RWPE2 (cell line): ENCODE measurements at places on chromosomes 2 and 18.

DNA sequence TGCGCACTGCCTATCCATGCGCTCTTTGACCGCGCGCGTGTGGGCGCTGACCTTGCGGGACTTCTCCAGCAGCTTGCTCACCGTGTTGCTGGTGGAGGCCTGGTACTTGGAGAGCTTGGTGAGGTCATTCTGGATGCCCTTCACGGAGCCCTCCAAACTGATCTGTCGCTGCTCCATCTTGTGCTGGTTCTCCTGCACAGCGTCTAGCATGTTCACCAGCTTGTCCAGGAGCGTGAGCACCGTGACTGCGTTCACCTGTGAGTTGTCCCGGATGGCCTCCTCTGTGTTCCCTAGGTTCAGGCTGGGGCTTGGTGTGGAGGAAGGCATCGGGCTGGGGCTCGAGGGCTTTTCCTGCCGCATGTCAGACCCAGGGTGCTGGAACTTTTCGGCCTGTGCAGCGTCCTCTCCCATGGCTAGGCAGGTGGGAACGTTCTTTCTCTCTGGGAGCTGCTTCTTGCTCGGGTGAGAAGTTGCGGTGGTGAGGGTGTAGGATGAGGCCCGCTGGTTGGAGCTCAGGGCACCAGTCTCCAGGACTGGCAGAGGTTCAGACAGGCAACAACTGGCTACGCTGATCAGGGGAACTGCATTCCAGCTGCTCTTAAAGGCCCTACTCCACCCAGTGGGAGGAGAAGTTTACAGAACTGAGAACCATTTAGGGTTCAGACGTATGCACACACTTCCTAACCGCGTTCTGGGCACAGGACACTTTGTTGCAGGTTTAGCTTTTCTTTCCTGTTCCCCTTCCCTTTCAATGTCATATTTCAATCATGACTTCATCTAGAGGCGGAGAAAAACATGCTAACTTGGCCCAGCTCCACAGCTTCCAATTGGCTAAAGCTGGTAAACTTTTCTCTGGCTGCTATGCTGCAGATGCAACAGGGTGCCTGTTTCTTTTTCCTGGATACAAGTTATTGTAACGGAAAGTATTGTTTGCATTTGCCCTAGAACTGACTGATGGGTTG, at the start of gene CAVIN2:
Gene CAVIN2, minus strand, starts transcription at position 574 of the 962 bp plus-strand sequence. Its CDS starts 163 bp downstream, at position 411.
- peak; percentile 76 for DNase-seq
- peaks cover 30% of the 10 kb centered on the region for H3K36me3 ChIP-seq
- peak within 1 kb of the TSS; percentile 44 for H3K4me3 ChIP-seq
- peak within 1 kb of the TSS; percentile 87 for H3K27ac ChIP-seq
- H3K27me3 ChIP-seq = no peaks in the 10 kb centered on the region
- H3K4me1 ChIP-seq = peaks cover 21% of the 10 kb centered on the region

- H3K36me3 ChIP-seq = no peaks in the 10 kb centered on the region
- no peaks in the 10 kb centered on the region for H3K4me1 ChIP-seq
- DNase-seq = no peak
- H3K27ac ChIP-seq = no peak overlapping the region
- peaks cover 3% of the 10 kb centered on the region for H3K27me3 ChIP-seq
These were observed 40.0 kb upstream of the LRP1B start for GRCh38 chr2:142170847-142171246.

- DNase-seq = no peak
- no peak overlapping the region for H3K27ac ChIP-seq
- no peaks in the 10 kb centered on the region for H3K4me1 ChIP-seq
- no peaks in the 10 kb centered on the region for H3K36me3 ChIP-seq
These were observed 474.8 kb downstream of the METTL4 start for GRCh38 chr18:2096551-2096950.

- H3K27me3 ChIP-seq = no peaks in the 10 kb centered on the region
- no peak overlapping the region for H3K27ac ChIP-seq
- DNase-seq = no peak
These were observed 203.3 kb downstream of the TCF4 start for GRCh38 chr18:55384551-55385275.

- no peak for DNase-seq
- H3K36me3 ChIP-seq = peaks cover 76% of the 10 kb centered on the region
- H3K4me1 ChIP-seq = no peaks in the 10 kb centered on the region
- H3K27ac ChIP-seq = no peak overlapping the region
- no peak overlapping the region for H3K4me3 ChIP-seq
These were observed 111.8 kb upstream of the CYP20A1 start for GRCh38 chr2:203126996-203127395.

DNA sequence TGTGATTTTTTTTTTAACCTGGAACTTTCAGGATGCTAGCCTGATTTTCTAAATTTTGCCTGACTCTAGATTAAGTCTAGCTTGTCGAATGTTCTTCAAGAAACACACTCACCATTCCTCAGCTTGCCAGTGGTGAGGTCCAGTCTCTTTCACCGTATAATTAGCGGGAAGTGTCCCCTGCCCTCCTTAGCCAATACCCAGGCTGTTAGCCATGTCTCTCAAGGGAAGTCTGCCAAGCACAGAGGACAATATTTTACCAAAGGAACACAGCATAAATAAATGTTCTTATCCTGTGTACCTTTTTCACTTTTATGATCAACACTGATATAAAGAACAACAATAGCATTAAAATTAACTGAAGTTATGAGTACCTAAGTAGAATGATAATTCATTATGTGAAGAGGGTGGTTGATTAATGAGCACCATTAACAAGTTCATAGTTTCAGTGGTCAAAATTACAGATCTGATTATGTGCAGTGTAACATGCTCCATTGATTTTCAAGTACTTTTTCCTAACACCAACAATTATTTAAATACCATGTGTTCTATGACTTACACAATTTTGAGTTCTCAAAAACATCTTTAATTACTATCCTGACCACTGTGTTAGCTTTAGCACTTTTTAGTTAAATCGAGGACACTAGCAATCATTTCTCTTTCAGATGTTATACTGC, 445.8 kb upstream of the RAB12 start:
- H3K4me1 ChIP-seq = no peaks in the 10 kb centered on the region
- no peak for DNase-seq
- H3K27ac ChIP-seq = no peak overlapping the region
- H3K4me3 ChIP-seq = no peak overlapping the region

DNA sequence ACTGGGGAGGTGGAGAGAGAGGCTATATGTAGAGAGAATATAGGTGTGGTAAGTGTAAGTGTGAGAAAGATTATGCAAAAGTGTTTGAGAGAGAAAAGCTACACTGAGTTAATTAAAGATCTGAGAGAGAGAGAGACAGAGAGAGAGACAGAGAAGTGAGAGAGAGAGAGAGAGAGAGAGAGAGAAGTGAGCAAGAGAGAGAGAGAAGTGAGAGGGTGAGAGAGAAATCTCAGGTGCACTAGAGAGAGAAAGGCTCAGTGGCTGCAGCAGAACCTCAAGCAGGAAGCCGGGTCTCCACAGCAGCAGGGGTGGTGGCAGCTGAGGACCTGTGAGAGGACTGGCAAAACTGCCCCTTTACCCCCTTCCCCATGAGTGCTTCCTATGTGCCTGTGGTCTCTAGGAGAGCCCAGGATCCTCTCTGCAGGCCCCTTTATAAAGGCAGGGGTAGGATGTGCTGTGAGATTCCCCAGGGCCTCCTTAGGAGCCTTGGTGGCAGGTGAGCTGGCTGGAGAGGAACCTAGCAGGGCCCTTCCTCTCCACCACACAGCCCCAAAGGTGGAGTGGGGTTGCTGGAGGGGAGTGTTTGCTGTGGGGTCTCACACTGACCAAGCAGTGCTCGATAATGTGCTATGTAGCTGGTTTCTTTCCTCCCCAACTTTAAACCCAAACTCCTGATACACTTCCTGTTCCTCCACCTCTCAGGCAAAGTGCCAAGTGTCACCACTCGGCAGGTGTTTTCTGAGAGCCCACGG, 52.6 kb downstream of the SLC4A5 start:
- no peak overlapping the region for H3K27ac ChIP-seq
- no peaks in the 10 kb centered on the region for H3K27me3 ChIP-seq
- H3K4me3 ChIP-seq = no peak overlapping the region
- no peak for DNase-seq

DNA sequence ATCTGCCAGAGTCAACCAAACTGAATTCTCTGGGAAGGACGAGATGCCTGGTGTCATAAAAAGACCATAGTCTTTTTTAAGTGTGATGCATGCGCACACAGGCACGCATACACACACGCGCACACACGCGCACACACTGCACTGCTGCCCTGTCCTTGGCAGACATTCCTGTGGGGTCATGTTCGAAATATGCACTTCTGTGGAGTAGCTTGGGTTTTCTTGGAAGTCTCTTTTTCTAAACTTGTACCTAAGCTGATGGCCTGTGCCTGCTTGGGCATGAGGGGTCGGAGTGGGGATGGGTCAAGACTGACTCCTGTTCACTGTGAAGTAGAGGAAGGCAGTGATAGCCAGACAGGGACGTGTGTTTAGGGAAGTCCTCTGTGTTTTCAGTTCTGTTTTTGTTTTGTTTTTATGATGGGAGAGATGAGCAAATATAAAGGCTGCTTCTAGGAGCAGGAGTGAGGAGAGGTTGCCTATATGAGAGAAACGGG, 4.0 kb upstream of the RMC1 start:
- peaks cover 21% of the 10 kb centered on the region for H3K4me1 ChIP-seq
- H3K27ac ChIP-seq = no peak overlapping the region
- no peak for DNase-seq
- no peaks in the 10 kb centered on the region for H3K36me3 ChIP-seq
- no peaks in the 10 kb centered on the region for H3K27me3 ChIP-seq

GRCh38 chr2:145190031-145190703, 670.2 kb upstream of the ZEB2 start:
- no peaks in the 10 kb centered on the region for H3K27me3 ChIP-seq
- peaks cover 5% of the 10 kb centered on the region for H3K4me1 ChIP-seq
- H3K4me3 ChIP-seq = no peak overlapping the region
- no peak overlapping the region for H3K27ac ChIP-seq

DNA sequence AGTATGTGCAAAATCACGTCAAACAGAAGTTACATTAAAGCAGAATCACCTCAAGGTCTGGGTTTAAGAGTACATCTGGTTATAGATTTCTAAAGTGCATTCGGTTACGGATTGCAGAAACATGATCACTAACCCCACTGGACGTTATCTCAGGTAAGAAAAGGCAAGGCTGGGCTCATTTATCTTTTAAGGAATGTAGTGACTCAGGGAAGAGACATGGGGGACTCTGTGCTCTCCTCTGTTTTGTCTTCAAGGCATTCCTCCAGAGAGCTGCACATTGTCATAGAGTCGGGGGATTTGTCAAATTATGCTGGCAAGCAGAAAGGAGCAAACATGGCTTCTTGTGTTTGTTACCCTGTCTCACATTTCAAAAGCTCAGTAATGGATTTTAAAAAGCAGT, 14.3 kb downstream of the WDSUB1 start:
- H3K36me3 ChIP-seq = peaks cover 11% of the 10 kb centered on the region; the same call in 1 of the 2 replicates
- H3K27ac ChIP-seq = no peak overlapping the region

GRCh38 chr2:68837164-68837860, 33.9 kb downstream of the BMP10 start:
- no peak overlapping the region for H3K4me3 ChIP-seq
- H3K27ac ChIP-seq = no peak overlapping the region
- H3K27me3 ChIP-seq = no peaks in the 10 kb centered on the region

DNA sequence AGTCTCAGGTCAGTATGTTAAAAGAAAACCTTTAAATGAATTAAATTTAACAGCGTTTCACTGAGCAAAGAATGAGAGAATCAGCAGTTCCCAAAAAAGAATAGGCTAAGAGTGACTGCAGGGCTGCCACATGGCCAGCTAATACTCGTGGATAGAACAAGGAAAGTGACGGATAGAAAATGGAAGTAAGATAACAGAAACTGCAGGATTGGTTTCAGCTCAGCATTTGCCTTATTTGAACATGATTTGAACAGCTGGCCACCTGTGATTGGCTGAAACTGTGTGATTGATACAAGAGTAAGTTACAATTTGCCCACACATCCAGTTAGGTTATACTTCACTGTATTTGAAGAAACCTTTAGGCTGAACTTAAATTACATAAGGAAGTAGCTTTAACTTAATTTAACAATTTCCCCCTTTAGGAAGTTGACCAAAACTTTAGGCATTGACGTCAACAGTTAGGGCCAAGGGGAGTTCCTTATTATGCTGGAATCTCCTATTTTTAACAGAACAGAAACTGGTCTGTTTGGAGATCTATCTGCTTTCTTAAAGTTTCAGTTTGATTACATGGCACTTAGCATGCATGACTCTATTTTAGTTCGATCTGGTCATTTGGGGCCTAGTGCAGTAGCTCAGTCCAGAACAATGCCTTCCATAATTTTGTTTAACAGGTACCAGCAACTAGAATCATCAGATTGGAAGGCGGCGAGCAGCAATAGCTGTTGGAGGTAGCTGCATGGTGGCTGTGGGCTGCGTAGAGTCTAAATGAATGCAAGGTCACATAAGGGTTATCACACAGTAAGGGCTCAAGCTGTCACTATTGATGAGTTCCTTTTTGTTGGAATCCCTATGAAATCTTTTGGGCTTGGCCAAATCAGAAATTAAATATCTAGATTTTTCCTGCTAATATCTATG, 143.4 kb downstream of the TRIM43 start:
- DNase-seq = no peak
- no peaks in the 10 kb centered on the region for H3K4me1 ChIP-seq
- no peaks in the 10 kb centered on the region for H3K27me3 ChIP-seq
- no peak overlapping the region for H3K27ac ChIP-seq

GRCh38 chr2:128722489-128722888, 403.8 kb upstream of the HS6ST1 start:
- no peak overlapping the region for H3K4me3 ChIP-seq
- H3K27ac ChIP-seq = no peak overlapping the region
- H3K36me3 ChIP-seq = no peaks in the 10 kb centered on the region
- peaks cover under 1% of the 10 kb centered on the region for H3K4me1 ChIP-seq

GRCh38 chr2:217972490-217972889, 30.3 kb downstream of the TNS1 start:
- H3K27ac ChIP-seq = no peak overlapping the region
- no peak for DNase-seq
- H3K4me1 ChIP-seq = no peaks in the 10 kb centered on the region
- H3K27me3 ChIP-seq = no peaks in the 10 kb centered on the region
- H3K36me3 ChIP-seq = no peaks in the 10 kb centered on the region; the same call in 1 of the 2 replicates
- H3K4me3 ChIP-seq = no peak overlapping the region

GRCh38 chr2:140988597-140988996, 1142.2 kb downstream of the LRP1B start:
- H3K27ac ChIP-seq = no peak overlapping the region
- no peaks in the 10 kb centered on the region for H3K4me1 ChIP-seq
- no peaks in the 10 kb centered on the region for H3K27me3 ChIP-seq
- H3K36me3 ChIP-seq = no peaks in the 10 kb centered on the region
- H3K4me3 ChIP-seq = no peak overlapping the region

GRCh38 chr2:24985511-24985910, 13.8 kb upstream of the DNAJC27 start:
- H3K36me3 ChIP-seq = no peaks in the 10 kb centered on the region
- no peak for DNase-seq
- H3K27ac ChIP-seq = no peak overlapping the region
- H3K4me1 ChIP-seq = no peaks in the 10 kb centered on the region
- no peaks in the 10 kb centered on the region for H3K27me3 ChIP-seq
